ENCODE measurements at places on chromosomes 2 and 18.

GRCh38 chr18:63199743-63200241 lies 119.8 kb downstream of the BCL2 start:
- no peak for DNase-seq

DNA sequence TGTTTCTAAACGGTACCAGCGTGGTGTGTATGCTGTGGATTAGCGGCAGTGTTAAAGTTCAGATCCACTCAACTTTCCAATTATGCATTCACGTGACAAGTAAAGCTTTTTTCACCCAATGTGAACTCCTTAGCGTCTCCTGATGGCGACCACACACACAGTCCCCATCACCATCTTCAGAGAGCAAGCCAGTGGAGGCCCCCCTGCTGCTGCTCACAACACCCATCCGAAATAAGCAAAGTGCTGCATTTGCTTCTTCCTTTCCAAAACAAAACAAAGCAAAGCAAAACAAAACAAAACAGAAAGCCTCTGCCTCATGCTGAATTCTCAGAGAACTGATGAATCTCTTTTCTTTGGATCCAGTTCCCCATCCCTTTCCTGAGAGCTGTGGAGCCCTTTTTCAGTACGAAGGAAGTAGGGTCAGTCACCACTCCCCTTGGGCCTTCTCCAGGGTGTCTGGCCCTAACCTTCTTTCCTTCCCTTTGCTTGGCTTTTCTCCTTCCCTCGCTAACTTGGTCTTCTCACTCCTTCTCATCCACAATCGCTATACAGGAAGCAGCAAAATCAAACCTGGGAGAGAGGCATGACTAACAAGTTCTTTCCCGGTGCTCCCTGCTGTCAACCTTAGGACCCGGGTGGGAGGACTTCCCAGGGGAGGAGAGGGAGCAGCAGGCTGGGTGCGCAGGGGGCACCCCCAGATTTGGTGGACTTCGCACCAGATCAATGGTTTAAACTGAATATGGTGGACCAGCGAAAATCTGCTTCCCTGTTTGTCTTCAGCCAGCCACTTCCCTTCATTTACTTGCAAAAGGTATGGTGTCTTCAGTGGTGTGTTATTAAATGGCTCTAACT lies 56.0 kb downstream of the NRP2 start:
- DNase-seq = no peak

GRCh38 chr2:218256612-218257350 lies 4.0 kb upstream of the GPBAR1 start:
- DNase-seq = no peak

- no peak for DNase-seq
Observed at GRCh38 chr18:33611525-33612135, 33.6 kb downstream of the ASXL3 start.

DNA sequence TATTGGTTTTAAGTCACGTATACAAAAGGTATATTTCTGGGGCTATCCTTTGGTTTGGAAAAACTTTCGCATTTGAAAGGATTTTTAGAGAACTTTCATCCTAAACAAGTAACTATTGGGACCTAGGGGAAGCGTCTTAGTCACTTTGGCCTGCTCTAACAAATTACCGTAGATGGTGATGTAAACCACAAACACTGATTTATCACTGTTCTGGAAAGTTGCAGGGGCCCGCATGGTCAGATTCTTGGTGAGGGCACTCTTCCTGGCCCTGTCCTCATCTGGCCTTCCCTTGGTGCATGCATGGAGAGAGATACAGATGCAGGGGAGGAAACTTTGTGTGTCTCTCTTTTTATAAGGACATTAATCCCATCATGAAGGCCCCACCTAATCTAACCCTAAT lies 49.1 kb upstream of the ANKRD62 start:
- no peak for DNase-seq

- DNase-seq = no peak
Observed at GRCh38 chr2:52936029-52936428, 831.6 kb upstream of the CHAC2 start.
